ENCODE measurements at places on chromosomes 13 and 19. TPM values are rescaled to one million over a fixed set of nuclear protein-coding genes. Genes with fewer than 3 reads are reported as not detected.

DNA sequence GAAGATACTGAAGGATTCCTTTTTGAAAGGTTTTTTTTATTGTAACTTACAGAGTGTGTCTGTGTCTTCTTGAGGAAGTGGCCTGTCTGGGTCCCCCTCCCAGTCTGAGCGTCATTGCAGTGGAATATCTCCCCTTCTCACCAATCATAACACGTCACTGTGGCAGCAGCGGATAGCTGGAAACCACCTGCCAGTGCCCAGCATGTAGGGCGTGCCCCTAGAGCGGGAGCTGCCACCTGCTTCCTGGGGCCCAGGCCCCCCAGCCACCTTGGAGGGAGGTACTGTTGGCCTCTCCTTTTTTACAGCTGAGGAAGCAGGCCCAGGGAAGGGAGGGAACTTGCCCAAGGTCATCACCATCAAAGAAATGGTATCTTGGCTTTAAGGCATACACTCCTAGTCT, 4.6 kb upstream of the DNM2 start:
- DNase-seq, result no peak

- no peak for DNase-seq
Observed at GRCh38 chr13:112669881-112670499, 19.8 kb upstream of the ATP11A start.

DNA sequence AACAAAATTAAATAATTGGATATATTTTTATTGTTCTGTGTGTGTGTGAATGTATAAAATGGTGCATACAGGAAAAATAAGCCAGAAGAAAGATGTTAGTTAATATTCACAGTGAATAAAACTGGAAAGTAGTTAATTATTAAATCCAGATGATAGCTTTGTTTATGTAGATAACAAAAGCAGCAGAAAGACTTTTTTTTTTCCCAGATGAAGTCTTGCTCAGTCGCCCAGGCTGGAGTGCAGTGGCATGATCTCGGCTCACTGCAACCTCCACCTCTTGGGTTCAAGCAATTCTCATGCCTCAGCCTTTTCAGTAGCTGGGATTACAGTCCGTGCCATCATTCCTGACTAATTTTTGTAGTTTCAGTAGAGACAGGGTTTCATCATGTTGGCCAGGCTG, 140.1 kb downstream of the ZNF486 start:
- no peak for DNase-seq

Gene FUT3
- total RNA-seq, result not detected

- DNase-seq, result no peak
Observed at GRCh38 chr19:41783612-41784011, 12.8 kb upstream of the CEACAM3 start.

GRCh38 chr13:34868733-34869132, 73.3 kb upstream of the NBEA start:
- no peak for DNase-seq

DNA sequence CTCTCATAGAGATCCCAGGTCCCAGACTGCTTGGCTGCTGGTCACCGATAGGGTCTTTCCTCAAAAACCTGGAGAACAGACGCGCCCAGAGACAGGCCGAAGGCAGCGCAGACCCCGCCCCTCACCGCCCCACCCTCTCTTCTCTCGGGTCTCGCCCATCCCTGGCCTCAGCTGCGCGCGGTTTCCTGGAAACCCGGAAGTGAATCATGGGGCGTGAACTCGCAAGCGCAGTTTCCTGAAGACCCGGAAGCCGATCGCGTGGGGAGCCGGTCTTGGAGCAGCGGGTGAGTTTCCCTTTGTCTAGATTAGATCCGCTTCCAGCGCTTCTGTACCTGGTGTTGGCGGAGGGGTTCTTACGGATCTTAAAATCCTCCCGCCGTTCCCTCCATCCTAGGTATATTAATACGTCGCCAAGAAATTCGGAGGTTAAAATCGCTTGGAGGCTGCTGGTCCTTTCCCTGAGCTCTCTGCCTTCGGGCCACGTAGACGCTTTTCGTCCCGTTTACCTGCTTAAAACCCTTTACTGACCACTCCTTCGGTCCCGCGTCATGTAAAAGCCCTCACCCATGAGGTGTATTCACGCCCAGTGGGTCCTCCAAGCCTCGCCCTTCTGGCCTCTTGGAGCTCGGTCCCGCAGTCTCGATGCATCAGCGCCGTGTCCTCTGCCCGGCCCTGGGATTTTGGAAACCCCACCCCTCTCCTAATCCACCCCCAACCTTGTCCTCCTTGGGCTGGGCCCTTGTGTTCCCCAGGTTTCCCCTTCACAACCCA, at the start of gene ZNF578:
Gene ZNF578, plus strand, starts transcription at position 230 of the 771 bp plus-strand sequence. CDS start 48,293 bp downstream, outside the sequence.
- DNase-seq, result peak; percentile 85

Data from heart right ventricle (tissue), 16 donors.